Effector CD8-positive, alpha-beta T cell (primary cell): ENCODE measurements at places on chromosomes 7 and 10.

DNA sequence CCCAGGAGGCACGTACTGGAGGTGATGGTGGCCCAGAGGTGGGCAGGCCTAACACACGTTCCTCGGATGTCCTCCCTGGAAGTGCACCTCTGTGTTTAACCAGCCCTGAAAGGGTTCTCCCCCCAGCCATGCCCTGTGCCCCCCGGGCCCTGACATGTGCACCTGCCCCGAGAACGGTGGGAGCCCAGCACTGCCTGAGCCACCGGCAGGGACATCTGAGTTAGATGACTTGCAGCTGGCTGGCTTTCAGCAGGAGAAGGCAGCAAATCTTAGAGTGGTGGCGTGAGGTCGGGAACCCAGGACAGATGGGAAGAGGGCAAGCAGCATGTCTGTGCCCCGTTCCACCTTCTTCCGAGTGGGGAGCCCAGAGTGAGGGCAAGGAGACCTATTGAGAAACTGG lies 291.8 kb downstream of the TCERG1L start:
- DNase-seq, result no peak

DNA sequence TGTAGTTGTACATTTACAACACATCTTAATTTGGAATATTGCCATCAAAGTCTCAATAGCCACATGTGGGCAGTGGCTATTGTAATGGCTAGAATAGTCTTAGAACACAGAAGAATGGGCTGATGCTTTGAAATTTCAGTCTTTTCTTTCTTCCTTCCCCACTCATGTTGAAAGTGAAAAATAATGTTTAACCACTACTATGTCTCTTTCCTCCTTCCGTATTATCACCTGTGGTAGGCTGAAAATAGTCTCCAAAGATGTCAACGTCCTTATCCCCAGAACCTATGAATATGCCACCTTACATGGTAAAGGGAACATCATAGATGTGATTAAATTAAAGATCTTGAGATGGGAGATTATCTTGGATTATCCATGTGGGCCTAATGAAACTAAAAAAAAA lies 154.0 kb downstream of the SUGCT start:
- DNase-seq, result no peak

DNA sequence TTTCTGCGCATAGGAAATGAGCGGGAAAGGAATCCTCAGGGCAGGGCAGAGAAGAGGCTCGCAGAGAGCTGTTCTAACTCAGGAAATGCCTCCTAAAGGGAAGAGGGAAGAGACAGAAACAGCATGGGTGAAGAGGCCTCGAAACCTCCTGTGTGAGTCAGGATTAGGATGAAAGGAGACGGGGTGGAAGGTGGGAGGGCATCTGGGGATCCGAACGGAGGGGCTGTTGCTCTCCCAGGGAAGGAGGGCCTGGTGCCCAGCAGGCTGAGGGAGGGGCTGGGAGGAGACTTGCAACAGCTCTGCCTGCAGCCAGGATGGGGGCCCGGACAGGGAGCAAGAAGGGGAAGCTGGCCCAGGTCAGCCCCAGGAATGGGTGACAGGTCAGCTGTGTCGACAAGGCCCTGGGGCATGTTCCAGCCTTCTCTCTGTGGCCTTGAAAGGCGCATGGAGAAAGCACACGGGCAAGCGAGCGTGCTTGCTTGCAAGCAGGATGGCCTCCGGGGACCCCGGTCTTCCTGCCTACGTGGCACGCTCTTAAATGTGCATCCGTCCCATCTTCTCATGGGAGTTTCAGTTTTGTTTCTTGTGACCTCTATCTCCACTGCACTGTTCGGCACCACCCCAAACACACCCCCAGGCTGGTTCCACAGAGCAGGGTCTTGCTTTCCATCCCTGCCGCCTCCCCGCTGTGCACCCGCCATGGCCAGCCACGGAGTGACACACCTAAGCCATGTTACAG lies 63.5 kb downstream of the HIPK2 start:
- no peak for DNase-seq

- no peak for DNase-seq
These were observed 365 bp downstream of the YME1L1 start for GRCh38 chr10:27153845-27154193.

DNA sequence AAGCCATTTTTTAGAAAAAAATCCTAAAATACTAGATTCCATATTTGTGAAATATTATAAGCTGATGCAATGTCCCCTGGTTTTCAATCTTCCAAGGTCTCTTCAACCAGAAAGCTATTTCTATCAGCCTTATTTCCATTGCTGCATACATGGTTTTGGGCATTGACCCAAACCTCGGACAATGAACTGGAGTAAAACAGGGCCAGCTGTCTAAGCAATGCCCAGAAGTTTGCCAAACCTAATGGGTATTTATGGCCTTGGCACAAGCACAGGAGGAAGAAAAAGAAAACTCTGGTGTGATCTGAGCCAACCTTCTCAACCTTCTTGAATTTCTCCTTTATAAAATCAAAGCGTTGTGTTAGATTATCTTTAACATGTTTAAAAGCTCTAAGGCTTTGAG lies 402.3 kb downstream of the DNAJB9 start:
- DNase-seq, result no peak

- DNase-seq, result no peak
These were observed 29.5 kb downstream of the DPY19L1 start for GRCh38 chr7:35007768-35008167.

DNA sequence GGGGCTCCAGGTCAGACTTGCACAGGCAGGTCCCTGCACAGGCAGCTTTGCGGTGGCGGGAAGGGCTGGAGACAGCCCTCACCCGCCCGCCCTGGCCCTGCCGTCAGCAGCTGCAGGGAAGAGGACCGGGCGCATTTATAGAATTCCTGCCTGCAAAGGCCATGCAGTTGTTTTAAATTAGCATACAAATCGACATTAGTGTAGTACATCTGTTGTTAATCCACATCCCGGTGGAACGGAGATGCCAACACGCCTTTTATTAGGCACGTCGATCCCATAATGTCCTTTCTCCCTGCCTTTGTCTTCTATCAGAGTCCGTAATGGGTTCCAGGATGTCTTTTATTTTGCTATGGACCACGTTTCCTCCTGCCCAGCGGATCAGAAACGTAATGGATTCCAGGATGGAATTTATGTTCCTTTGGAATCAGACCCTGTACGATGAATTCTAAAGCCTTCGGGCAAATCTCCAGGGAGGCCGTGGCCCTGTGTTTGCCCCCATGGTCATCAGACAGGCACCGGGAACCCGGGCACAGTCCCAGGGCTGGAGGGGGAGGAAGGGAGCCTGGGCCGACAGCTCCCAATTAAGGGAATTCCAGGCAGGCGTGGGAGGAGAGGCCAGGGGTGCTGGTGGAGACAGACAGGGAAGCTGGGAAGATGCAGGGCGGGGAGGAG lies 123.9 kb downstream of the COL26A1 start:
- DNase-seq, result no peak

DNA sequence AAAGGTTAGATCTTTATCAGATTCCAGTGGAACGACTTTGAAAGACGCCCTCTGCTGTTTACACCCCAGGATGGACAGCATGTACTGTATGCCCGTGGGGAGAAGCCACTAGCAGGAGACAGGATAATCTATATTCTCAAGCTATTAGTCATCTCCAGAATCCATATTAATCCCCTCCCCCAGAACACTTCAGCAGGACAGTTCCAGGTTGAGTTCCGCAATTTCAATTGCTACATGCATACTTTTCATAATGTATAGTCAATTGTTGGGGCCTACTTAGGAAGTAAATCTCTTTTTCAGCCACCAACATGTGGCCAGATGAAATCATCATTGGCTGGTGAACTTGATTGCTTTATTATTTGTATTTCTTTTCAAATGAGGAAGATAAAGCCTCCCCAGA lies 313.1 kb upstream of the SMIM30 start:
- DNase-seq, result no peak

DNA sequence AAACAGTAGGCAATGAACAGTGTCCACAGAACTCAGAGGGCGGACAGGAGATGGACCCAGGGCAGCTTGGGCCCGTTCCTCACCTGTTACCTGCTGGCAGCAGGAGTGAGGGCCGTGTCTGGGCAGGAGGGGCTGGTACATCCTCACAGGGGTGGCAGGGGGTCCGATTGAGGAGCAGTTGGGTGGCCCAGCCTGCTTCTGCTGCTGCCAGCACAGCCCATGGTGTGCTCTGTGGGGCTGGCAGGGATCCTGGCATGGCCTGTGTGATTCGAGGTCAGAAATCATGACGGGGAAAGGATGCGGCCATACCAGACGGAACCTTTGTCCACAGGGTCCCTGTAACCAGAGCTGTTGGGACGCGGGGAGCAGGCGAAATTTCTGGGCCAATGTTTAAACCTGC lies 49.6 kb downstream of the INPP5A start:
- DNase-seq, result no peak

GRCh38 chr7:135239263-135239662 lies 5.6 kb downstream of the STRA8 start:
- no peak for DNase-seq

- DNase-seq, result no peak
These were observed 70.2 kb upstream of the CCDC71L start for GRCh38 chr7:106731187-106731586.

GRCh38 chr10:34666008-34666704 lies 148.9 kb downstream of the PARD3 start:
- DNase-seq, result no peak

GRCh38 chr7:47069385-47070076 lies 512.4 kb downstream of the TNS3 start:
- DNase-seq, result no peak

- DNase-seq, result no peak
These were observed 29.8 kb downstream of the TES start for GRCh38 chr7:116240024-116240668.

DNA sequence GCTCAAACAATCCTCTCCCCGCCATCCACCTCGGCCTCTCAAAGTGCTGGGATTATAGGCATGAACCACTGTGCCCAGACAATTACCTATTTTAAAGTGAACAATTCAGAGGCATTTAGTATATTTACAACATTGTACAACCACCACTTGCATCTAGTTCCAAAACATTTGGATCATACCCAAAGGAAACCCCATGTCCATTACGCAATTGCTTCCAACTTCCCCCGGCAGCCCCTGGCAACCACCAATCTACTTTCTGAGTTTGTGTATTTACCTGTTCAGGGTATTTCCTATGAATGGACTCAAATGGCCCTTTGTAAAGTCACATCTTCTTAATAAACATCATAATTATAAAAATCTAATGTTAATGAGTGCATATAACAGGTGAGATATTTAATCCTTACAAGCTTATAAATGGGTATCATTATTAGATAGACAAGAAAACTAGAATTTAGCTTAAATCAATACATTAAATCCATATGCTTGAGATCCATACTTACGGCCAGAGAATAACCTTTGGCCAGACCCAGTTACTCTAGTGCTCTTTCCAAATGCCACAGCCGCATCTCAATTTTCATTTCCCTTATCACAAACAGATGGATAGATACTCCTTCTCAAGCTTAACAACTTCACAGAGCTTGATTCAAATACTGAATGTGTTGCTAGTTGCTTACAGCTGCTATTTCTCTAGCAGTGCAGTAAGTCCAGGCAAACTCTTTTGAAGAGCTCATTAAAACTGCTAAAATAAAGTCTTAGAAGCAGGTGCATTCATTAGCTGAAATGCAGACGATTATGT lies 133.4 kb upstream of the MKLN1 start:
- no peak for DNase-seq

DNA sequence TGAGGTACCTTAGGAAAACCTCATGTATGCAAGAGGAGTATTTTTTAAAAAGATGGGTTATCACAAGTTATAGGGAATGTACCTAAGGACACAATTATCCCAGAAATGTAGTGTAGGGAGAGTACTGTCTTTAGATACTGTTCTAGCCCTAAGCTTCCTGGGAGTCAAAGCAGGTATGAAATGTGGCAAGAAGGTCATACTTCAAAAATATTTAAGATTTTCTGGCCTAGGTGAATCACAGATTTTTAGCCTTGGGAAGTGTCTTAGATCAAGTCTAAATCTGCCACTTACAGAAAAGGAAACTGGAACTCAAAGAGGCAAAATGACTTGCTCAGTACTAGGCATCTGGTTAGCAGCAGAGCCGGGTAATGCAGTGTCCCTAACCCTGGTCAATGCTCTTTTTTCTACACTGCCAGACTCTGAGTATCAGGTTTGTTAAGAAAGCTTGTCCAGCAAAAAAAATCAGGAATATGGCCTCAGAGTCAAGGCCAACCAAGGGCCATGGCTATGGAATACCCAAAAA lies 13.9 kb downstream of the PIK3AP1 start:
- DNase-seq, result no peak

GRCh38 chr7:120273476-120273975 lies 551 bp downstream of the KCND2 start:
- no peak for DNase-seq

DNA sequence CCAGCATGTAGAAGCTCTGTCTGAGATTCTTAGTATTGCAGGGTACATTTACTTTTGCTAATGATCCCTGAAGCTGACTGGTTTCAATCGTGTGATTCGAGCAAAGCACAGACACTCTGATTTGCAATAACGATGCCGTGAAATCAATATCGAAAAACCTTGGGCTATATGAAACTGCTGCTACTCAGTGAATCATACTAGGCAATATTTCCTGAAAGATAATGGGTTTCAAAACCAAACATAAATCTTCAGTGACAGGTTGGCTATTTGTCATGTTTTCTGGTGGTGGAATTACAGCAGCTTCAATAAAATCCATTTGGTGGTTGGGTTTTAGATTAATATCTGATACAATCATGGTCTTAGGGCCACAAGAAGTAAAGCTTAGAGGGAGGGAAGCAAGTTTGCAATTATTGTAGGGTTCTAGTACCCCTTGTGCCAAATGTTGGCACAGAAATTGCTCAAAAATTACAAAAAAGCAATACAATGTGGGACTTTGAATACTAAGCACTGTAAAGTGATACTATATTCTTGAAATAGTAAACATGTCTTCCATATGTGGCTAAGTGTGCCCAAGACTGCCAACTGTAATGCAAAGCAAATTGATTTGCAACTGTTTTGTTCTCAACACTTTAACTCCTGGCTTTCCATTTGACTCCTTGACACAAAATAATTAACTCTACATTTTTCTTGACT lies 112.4 kb upstream of the JAZF1 start:
- no peak for DNase-seq

DNA sequence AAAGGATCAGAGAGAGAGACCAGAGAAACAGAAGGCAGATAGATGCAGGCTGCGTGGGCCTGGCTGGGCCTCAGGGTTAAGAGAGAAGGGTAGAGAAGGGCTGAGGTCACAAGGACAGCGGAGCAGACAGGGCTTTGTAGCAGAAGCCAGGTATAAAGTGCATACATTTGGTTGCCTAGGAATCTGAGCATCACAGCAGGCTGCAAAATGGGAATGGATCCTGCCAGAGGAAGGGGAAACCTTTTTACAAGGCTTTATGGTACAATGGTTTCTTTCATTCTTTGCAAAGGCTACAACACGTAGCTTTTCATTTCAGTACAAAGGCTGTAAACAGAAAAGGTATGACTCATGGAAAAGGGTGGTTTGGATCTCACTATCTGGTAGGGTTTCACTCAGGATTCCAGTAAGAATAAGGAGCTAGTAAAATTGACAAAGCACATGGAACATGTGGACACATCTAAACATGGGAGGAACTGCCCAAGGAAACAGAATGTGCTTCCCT lies 275.1 kb downstream of the DOCK4 start:
- DNase-seq, result no peak

- DNase-seq, result no peak
These were observed 103.0 kb upstream of the KLF6 start for GRCh38 chr10:3887885-3888476.

GRCh38 chr10:110455446-110455845 lies 42.3 kb upstream of the DUSP5 start:
- DNase-seq, result no peak
